ENCODE measurements at places on chromosomes 4 and X.

DNA sequence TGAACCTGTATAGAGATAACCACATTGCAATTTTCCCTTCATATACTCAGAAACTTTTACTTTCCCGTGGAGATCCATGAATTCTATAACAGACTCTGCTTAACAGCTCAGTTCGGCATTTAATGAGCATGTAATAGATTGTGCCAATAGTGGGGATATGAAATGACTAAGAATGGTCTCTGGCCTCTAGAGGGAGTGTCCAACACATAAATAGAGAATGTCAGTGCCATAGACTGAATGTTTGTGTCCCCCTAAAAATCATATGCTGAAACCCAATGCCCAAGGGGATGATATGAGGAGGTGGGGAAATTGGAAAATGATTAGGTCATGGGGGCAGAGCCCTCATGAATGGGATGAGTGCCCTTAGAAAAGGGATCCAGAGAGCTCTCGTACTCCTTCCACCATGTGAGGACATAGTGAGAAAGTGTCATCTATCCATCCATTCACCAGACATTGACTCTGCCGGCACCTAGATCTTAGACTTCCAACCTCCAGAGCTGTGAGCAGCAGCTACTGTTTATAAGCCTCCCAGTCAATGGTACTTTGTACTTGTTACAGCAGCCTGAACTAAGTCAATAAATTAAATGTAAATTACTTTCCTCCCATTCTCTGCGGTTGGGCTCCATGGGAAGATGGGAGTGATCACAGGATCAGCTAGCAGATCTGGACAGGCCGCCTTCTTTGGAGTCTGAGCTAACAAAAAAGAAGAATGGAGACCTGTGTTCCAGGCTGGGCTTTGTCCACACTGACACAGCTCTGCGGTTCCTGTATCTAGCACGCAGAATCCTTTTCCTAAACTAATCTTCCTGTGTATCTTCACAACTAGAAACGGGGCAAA is 28.1 kb upstream of the HPSE start:
- no peak for DNase-seq

GRCh38 chrX:18962329-18962728 is 21.6 kb downstream of the PHKA2 start:
- DNase-seq = no peak

- no peak for DNase-seq
Measured at GRCh38 chr4:167196344-167197012, 37.8 kb downstream of the SPOCK3 start.

GRCh38 chr4:85703096-85703495 is 228.1 kb downstream of the ARHGAP24 start:
- no peak for DNase-seq

DNA sequence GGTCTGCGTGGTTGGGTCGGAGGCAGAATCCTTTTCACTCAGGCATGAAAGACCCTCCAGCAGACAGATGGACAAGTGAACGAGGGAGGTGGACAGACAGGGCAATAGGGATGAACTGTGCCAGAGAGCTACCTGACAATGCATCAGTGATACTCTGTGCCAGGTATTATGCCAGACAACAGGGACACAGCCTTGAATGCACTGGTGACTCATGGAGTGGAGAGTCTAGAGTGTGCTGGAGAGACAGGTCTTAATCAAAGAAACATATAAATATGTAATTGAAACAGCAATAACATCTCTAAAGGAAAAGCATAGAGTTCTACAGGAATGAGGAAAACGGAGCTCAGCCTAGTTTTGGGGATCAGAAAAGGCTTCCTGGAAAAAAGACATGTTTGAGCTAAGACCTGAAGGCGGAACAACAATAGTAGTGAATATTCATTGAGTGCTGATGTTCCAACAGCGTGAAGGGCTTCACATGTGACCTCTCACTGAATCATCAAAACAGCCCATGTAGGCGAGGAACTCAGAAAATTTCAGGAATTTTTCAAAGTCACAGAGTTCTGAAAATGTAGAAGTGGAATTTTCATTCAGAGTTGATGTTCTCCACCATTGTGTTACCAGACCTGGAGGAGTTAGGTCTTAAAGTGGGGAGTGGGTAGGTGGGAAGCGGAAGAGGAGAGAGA is 20.0 kb upstream of the FGFBP2 start:
- DNase-seq = no peak

DNA sequence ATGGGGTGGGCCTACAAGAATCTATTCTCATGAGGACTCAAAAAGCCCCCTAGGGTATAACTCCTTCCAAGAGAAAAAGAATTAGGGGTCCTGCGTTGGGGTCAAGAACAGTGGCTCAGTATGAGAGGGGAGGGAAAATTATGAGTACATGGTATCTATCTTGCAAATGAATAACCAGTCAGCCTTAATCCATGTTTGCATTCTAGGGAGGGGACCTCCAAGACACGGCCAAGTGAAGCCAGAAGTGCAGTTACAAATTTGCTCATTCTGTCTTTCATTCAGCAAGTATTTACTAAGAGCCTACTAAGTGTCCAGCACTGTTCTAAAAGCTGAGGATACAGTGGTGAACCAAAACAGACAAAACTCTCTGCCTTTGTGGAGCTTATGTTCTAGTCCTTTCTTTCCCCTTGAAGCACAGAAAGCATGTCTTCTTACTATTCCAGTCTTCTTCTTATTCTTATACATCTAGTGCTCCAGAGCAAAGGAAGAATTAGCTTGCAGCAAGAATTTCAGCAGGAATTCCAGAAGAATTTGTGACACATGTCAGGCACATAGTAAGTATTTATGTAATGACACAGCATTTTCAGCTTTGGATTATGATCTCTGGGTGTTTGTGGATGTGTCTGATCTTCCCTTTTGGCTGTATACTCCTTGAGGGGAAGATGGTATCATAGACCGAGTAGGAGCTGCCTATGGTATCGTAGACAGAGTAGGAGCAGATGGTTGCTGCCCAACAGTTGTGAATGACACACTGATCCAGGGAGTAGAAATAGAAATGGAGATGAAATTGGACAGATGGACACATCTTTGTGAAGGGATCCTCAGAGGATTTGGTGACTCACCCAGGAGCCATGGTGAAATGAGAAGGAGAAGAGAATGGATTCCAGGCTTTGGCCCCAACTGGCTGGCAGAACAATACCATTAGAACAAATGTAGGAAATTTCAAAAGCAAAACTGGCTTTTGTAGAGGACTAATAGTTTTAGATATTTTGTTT is 75.9 kb downstream of the COQ2 start:
- no peak for DNase-seq

DNA sequence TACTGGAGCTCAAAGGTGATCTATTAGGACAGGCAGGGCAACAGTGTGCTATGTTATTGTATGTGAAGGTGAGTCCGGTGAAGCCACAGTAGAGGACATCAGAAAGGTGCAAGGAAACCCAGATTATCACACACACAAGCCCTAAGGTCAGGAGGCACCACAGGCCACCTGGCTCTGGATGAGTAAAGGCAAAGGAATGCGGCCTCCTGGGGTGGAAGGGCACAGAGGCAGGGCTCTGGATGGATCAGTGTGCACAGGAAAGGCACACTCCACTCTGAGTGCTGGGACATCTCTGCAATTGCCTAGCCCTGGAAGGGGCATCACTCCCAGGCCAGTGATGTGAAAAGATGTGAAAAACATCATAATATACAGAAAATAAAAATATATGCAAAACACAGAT is 683.5 kb downstream of the TRIML1 start:
- DNase-seq = no peak

DNA sequence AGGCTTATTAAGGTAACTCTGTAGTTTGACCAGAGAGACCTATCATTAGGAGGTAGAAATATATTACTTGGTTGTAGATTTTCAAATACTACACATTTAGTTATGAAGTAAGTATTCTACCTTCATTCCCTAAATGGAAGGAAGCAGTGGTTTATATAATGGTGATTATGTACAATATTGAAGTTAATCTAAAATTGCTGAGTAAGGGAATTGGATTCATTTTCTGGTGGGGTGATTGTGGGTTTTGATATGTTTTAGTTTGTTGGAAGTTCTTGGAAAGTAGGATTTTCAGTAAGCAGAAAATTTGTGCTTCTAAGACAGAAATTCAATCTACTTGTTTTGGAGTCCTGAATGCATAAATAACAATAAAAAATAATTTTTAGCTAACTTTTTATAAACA is 1830.9 kb upstream of the ADGRL3 start:
- no peak for DNase-seq

DNA sequence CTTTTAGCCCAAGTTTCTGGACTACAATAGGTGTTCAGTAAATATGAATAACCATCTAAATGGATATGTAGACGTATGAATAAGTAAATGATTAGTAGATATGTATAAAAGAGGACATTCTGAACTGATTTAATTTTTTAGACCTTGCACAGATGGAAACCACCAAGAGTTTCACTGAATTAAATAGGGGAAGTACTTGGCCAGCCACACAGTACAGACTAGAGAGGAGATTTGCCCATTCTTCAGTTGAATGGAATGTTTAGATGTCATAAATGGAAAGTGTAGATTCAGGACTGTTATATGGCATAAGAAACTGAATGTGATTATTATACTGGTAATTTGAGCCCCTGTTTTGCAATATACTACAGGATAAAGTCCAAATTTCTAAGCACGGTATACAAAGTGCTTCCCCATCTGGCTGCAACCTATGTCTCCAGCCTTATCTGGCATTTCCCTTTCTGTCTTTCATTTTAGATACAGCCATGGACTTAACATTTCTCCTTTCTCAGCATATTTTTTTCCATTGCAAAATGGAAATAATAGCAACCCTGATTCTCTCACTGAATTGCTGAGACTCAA is 137.8 kb upstream of the HS3ST1 start:
- no peak for DNase-seq

- DNase-seq = no peak
Measured at GRCh38 chrX:17798921-17799320, 61.6 kb downstream of the SCML1 start.

DNA sequence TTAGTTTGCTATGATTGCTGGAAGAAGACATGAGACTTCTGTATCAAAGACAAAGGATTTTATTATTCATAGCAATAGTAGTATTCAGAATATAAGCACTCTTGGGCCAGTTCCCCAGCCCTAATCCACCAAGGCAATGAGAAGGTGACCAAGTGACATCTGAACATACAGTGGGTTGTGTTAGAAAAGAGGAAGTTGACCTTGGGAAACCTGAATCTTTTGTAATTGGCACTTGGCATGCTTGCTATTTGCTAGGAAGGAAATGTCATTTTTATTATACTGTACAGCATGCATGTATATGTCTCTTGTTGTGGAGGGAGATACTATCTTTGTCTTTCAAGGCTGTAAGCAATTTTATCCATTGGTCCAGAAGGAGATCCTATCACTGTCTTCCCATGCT is 216.1 kb upstream of the FAT1 start:
- DNase-seq = no peak

GRCh38 chr4:159107203-159107925 is 4.5 kb downstream of the RAPGEF2 start:
- DNase-seq = no peak

- no peak for DNase-seq
Measured at GRCh38 chr4:78864405-78865024, 74.7 kb downstream of the PAQR3 start.

- no peak for DNase-seq
Measured at GRCh38 chr4:174365018-174365587, 81.4 kb downstream of the CEP44 start.

- DNase-seq = no peak
Measured at GRCh38 chr4:155271557-155271956, 63.1 kb downstream of the NPY2R start.

DNA sequence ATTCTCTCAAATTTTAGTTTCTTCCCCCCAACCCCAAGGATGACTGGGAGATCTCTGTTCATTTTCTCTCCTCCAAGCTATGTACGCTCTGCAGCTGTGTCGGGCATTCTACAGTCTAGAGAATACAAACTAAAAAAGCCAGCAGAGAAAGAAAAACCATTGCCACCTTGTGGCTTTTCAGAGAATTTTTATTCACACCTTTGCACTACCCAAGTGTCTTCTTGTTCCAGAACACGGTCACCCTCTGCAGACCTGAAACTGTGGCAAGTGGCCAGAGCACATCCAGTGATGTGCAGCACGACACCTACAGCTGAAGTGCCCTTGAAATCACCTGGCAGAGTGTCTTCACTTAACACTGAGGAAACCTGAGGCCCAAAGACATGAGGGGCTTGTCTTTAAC is 68.6 kb downstream of the CHST7 start:
- DNase-seq = no peak
